ENCODE measurements at places on chromosomes 4 and X.
A peak's percentile ranks its signal among the peaks of the same experiment; 100 is the strongest.

GRCh38 chrX:46330513-46330912, 214.7 kb downstream of the ZNF674 start:
- DNase-seq: no peak

- no peak for DNase-seq
Measured at GRCh38 chr4:60657041-60657440, 543.1 kb upstream of the ADGRL3 start.

GRCh38 chrX:149848855-149849254, 32.1 kb upstream of the MAGEA8 start:
- no peak for DNase-seq

DNA sequence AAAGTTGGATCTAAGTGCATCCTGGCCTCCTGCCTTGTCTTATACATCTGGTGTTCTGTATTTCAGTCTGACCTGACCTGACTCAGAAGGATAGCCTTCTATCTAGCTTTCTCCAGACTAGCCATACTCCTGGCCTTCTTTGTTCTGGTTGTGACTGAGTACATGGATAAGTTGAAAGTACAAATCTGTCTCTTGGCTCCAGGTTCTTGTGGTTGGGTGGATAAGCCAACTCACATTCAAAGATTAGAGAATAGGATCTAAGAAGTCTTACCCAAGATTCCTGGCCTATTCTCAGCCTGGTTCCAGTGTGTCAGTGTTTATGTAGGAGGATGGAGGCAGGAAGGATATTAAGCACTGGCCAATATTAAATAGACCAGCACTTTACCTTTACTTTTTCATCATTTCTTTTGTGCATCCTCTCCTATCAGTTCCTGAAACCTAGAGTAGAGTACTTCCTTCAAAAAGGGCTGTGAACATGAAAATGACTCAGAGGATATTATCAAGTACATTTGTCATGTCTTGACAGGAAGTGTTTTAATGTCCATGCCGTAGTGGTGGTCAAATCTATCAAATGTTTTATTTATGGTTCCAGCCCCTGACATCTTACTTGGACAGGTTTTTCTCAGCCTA, 123.5 kb downstream of the IL15 start:
- DNase-seq: peak; percentile 64

DNA sequence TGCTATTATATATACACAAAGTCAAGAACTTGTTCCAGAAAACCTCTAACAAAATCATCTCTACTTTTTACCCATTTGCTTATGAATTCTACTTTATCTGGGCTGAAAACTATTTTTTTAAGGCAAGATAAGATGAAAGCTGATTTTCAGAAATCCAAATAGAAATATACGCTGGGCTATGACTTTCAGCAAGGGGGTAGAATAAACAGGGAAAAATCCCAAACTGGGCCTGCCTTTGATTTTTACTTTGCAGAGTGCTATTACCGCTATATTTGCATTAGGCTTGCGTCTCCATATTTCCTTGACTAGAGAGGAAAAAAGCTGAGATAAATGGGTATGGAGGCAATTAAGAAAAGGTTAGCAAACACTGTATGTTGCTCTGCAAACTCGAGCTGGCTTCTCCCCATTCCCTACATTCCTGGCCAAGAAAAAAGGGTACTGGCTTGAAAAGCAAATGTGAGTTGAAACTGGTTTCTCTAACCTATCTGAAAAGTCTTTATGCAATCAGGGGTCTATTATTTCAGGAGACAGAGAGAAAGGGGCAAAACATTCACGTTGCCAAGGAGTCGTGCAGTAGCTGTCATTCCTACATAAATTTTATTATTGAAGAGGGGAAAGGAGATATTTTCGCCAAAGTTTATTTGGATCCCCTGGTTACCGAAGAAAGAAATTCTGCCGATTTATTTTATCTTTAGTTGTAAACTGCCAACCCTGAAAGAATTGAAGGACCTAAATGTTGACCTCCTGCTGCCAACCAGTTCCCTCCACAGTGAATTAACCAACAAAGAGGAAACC, 2.2 kb downstream of the TMEM47 start:
- no peak for DNase-seq
